Activated CD4-positive, alpha-beta T cell treated with anti-CD3 and anti-CD28 coated beads for 1 hour (primary cell): ENCODE measurements at places on chromosomes 3 and 15.

DNA sequence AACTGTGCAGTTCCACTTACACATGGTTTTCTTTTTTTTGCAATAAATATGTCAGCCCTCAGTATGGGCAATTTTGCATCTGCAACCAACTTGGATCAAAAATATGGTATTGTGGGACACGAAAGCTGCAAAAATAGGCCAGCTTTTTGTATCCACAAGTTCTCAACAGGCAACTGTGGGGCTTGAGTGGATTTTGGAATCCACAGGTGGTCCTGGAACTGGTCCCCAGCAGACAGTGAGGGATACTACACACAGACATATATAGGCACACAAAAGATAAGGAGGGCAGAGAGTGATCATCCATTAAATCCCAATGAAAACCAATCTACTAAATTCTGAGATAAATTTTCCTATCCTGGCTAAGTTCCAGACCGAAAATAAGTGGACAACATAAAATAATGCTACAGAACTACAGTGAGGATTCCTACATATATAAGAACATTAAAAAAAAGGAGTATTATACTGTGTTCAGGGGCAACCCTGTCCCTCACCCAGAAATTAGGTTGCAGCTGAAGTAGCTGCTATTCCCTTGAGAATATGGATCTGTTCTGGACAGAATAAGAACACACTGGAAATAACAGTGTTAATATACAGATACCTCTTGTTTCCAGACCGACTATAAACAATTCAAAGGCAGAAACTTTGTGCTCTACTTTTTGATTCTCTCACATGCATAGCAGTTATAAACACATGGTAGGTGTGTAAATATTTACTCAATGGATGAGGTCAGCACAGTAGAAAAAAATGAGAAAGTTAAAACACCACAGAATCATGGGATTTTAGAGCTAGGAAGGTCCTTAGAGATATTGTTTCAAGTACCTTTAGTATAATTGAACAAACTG is 25.4 kb downstream of the DENND4A start:
- DNase-seq, result no peak

GRCh38 chr15:63478243-63478642 is 26.1 kb upstream of the USP3 start:
- no peak for DNase-seq

DNA sequence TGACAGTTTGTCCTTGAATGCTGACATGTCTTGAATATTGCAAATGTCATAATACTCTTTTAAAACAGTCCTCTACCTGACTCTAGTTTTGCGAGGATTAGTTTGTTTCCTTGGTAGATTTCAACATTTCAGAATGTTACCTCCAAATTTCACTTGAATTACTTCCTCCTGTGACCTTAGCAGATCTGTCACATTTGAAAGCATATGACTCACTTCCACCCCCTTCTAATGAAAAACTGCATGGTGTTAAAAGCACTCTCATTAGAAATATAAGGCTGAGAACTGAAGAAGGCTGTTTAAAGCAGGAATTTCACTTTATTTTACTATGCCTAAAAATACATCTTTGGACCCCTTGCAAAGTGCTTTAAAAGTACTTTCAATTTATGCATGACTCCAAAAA is 598.7 kb upstream of the TGFBR2 start:
- DNase-seq, result no peak

- DNase-seq, result no peak
Observed at GRCh38 chr3:156619376-156619775, 55.0 kb upstream of the TIPARP start.

- DNase-seq, result no peak
Observed at GRCh38 chr3:133610031-133610430, 36.5 kb downstream of the CDV3 start.

DNA sequence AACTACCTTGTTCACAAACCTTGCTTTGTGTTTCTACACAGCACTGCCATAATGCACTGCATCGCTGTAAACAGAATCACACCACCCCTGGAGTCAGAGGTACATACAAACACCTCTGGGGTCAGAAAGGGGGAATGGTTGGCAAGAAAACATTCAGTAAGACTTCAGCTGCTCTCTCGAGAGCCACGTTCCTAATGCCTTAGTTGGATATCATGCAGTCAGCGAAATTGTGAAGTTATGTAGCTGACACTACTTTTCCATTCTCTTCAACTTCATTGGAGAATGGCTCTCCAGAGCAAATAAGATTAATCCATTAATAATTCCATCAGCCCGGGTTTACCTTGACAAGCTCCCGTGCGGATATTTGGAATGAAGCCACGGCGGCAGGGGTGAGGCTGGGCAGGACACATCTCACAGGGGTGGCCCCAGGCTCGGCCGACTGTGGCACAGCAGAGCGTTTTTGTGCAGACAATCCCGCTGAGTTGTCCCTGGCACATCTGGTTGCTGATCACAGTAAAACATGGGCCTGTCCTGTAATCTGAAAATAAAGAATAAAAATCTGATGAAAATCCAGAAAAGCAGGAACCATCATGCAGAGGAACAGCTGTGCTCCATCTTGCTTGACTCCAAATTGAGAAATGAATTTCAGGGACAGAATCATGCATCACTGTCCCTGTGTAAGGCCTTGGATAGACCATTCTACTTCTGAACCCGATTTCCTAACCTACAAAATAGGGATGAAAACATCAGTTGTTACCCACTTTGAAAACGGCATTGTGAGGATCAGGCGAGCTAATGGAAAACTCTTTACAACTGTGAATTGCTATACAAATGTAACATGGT is 108.0 kb downstream of the FBN1 start:
- DNase-seq, result no peak

DNA sequence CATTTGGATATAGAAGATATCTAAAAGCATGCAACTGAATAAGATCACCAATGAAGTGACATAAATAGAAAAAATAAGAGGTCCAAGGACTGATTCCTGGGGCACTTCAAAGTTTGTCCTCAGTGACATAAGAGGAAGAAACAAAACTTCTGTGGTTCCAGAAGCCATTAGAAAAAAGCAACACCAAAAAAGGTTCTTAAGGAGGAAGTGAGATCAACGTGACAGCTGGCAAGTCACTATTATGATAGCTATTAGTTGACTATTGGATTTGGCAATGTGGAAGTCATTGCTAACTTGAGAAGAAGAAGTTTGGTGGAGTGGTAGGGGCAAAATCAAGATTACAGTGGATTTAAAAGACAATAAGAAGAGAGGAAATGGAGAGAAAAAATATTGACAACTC is 1098.3 kb downstream of the NAALADL2 start:
- no peak for DNase-seq
